CD4-positive, alpha-beta T cell treated with Interleukin-2 at 100 ng/mL for 4 hours (primary cell): ENCODE measurements at places on chromosomes 2 and 18.

DNA sequence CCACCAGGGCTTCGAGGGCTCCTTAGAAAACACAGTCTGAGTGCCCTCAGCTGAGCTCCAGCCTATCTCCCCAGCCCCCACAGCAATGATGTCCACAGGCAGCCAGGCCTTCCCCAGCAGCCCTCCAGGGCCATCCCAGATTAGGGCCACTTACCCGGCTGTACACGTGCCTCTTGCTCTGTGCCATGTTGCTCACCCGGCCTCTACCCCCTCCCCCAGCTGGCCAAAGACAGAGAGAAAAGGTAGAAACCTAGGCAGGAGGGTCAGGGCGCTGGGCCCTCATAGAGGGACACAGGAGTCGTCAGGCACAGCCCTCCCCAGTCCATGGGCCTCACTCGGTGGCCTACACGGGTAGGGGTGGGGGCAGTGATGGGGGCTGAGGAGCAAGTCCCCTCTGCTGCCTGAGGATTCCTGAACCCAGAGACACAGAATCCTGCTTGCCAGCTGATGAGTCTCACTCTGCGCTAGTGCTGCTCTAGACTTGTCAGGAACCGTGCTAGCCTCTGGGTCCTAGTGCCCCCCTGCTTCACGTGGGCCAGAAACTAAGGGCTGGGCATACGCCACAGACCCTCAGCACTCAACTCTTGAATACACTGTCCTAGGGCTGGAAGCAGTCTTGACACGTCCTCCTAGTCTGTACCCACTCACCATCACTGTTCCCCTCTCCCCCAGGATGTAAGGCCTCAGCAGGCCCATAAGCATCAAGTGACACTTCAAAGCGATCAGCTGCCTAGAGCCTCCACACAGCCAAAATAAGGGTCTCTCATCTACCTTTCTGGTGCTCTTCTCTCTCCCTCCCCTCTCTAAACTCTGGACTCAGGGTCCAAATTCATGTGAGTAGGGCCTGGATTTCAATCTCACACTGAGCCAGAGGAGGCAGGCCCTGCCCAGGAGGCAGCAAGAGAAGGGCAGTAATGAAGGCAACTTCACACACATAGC lies at the start of gene DCTN1:
DCTN1 (minus strand) TSS at position 461 of the 939 bp plus-strand sequence; CDS start at position 187, 274 bp downstream.
- peak; percentile 15 for DNase-seq

GRCh38 chr18:39057423-39058064 lies 1491.9 kb upstream of the CELF4 start:
- no peak for DNase-seq

DNA sequence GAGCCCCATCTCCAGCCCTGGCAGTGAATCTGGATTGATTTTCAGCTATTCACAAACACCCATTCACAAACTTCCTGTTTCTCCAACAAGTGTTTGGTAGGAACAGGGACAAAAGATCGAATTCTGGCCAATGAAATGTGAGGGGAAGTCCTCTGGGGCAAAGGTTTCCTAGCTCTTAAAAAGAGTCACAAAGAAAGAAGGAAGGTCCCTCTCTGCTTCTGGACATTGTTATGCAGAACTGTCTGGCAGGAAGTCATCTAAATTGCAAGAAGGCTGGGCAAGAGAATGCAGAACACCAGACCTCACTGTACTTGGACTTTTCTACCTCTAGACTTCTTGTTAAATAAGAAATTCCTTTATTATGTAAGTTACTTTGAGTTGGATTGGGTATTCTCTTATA lies 137.3 kb downstream of the CCDC148 start:
- DNase-seq, result no peak

- DNase-seq, result no peak
Observed at GRCh38 chr2:222701721-222702131, 30.3 kb downstream of the MOGAT1 start.

DNA sequence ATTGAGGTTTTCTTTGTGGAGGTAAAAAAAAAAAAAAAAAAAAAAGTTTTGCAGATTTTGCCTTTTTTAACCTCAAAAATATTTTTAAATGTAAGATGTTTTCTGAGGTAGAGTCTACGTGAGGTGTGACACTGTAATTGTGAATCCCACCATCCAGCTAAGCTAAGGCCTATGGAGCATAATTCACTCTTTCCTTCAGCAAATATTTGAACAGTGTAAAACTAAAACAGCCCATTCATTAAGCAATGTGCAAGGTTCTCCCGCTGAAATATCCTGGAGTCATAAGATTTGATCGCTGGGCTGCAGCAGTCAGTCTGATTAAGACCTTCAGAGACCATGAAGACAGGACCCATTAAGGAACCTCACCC lies 105.1 kb downstream of the HNRNPLL start:
- DNase-seq, result no peak

DNA sequence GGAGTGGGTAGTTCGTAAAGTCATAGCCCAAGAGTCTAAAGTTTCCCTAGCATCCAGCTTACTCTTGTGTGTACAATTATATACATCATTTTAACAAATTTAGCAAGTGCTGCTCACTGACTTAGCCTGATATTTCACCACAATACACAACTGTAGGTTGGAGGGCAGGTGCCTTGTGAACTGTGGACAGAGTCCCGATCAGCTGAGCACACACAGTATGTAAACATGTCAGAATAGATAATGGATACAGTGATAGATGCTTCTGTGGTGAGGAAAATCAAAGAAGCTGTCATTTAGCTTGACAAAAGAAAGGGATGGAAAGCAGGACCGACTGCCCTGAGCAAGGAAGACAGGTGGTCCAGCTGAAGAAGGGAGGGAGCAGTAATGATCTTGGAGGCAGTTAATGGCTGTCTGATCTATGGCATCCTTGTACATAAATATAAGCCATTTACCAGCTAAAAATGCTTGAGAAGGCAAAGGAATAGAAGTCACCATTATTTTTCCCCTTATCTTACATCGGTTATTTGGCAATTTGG lies 372.8 kb upstream of the UBE2E3 start:
- DNase-seq, result no peak

- DNase-seq, result no peak
Observed at GRCh38 chr2:130378206-130378897, 22.5 kb downstream of the PTPN18 start.

DNA sequence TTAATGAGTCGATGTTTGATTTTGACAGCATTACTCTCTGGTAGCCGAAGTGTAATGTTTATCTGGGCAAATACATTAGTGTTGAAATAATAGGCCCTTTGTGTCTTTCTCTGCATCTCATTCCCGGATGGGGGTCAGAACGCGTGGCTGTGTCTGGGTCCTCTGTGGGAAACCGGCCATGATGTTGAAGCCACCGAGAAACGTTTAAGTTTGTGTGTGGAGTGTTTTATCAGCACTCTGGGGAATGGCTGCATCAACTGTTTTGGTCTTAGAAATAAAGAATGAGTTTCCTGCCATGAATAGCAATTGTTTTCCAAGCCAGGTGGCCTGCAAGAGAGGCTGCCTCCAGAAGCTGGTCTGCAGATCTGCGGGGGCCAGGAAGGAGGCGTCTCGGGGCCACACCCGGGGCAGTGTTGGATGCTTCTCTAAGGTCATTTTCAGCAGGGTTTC lies 69.7 kb downstream of the RNF144A start:
- DNase-seq, result no peak

DNA sequence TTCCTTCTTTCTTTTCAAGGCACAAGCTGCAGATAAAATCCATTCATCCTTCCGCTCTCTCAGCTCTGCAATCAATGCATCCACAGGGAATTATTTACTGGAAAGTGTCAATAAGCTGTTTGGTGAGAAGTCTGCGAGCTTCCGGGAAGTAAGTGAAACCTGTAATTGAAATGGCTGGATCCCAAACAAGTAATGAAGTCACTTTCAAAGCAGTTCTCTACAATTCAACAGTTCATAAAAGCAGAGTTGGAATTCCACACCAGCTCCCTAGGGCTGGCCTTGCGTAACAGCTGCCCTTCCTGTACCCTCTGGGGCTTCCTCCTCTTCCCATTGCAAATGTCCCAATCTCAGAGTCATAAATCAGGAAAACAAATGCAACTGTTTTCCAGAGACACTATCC lies 9.6 kb downstream of the SERPINB2 start:
- no peak for DNase-seq

DNA sequence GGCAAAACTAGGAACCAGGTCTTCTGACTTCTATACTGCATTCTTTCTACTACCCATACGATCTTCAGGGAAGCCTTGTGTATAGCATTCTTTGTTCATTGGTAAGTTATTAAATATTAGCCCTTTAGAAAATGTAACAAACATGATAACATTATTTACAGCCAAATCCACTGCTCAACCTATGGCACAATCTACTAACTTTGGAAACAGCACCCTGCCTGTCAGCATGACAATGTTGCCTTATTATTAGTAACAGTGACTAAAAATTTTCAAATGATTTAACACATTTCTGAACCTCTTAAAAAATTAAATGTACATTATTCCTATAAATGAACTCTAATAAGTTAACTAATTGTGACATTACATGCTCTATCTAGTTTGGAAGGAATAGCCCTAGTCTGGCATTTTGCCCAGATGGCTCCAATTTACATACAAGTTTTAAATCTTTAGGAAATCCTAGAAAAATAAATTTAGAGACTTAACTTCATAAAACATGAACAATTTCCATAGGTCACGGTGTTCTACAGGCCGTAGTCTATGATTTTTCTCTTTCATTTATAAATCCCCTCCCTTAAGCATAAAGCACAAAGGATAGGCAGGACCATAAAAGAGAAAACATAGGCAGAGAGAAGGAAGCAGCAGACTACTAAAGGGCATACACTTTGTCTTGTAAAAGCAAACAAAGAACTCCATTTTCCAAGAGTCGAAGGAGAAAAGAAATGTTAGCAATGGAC lies 33.7 kb downstream of the YES1 start:
- no peak for DNase-seq

- peak; percentile 86 for DNase-seq
Observed at GRCh38 chr2:60881047-60881932, at the start of gene REL. REL (plus strand) TSS chr2:60881574; CDS start chr2:60881841, 267 bp downstream.

DNA sequence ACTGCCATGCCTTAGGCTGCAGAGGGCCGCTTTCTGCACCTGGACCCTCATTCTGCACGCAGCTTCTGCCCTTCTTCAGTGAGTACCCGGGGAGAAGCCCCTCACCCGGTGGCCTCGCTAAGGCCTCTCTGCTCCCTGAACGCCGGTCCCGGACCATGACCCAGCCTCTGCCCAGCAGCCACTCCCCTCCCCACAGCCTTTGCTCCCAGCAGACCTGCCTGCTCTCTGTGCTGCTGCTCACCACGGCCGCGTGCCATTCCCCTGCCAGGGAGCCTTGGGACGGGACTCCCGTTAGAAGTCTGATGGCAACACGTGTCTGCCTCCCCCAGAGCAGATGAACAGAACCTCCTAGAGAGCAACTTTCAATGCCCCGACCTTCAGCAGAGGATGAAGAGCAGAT lies 282.8 kb downstream of the NDUFA10 start:
- DNase-seq, result no peak

DNA sequence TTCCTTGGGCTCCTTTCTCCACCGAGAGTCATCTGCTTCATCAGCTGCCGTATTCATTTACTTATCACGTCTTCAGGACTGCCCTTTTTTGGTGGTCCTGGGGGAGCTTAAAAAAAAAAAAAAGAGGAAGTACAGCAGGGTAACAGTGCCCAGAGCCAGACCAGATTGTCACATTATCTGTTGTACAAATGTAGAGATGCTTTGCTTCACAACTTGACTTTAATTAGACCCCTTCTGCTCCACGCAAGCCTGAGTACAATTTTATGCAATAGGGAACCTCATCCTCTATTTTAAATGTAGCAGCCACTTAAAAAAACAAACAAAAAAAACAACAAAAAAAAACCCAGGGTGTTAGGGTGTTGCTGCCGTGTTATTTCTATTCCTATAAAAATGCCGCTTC lies 128.3 kb downstream of the PRPF40A start:
- DNase-seq, result no peak

DNA sequence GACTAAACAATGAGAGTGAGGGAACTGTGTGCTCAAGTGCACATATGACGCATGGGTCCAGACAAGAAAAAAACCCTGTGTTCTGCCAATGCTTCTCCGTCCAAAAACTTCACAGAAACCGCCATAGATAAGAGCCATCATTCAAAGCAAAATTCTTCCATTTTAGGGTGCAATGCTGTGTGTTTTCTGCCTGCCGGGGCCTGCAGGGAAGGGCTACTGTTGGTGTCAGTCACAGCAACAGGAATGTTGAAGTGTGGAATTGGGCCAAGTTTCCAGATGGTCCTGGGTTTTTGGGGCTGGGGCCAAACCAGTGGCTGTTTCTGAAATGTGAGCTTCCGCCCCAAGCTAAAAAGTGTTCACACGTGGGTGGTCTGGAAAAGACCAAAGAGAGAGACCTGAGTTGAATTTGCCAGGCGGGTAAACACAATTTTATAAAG lies 677 bp upstream of the MC2R start:
- no peak for DNase-seq

GRCh38 chr2:237388036-237388435 lies 25.9 kb downstream of the COL6A3 start:
- no peak for DNase-seq

GRCh38 chr2:196271795-196272194 lies 100.4 kb upstream of the STK17B start:
- DNase-seq, result no peak

- DNase-seq, result no peak
Observed at GRCh38 chr2:151071906-151072305, 189.8 kb downstream of the RBM43 start.

DNA sequence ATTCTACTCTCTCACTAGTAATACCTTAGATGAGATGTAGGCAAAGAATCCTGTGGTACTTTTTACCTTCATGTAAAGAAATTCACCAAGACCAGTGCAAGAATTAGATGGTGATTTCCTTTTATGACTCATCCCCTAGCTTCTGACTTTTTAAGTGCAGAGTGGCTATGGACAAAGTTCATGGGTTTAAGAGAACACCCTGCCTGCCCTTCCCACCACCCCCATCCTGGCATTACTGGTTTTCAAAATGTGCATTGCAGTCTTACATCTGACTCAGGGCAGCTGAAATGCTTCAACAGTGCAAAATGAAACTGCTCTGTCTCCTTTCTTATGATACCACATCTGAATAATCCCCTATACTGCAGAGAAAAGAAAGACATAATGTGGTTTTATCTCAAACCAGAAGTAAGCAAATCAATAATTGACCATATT lies 22.6 kb downstream of the MAIP1 start:
- DNase-seq, result no peak

- DNase-seq, result no peak
Observed at GRCh38 chr2:159146996-159147666, 139.4 kb downstream of the WDSUB1 start.

- no peak for DNase-seq
Observed at GRCh38 chr2:165897074-165897473, 56.5 kb downstream of the TTC21B start.

DNA sequence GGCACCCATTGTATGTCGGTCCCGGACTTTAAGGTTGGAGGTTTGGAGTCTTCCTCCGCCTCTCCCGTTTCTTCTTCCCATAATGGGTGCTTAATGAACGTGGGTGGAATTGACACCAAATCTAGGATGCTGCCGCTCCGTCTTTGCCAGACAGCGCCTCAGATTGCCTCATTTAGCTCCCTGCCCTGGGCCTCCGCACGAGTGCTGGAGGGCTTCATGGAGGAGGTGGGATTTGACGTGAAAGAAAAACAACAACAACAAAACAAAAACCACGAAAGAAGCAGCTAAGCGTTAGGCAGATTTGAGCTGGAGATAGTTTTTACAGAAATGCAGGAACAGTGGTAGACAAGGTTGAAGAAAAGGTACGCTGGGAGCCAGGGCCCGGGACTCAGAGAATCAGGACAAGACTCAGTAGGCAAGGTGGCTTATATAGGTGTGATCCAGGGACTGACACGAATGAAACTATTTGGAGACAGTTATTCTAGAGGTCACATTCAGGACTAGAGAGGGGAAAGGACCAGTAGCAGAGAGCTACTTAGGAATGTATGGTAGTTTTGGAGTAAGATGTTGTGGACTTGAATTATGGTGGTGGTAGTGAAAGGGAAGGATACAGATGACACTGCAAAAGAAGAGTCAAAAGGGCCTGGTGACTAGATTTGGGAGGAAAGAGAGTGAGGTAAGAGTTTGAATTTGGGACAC lies 605 bp downstream of the ZNF2 start:
- no peak for DNase-seq
